CD4-positive, alpha-beta T cell (primary cell): ENCODE measurements at places on chromosomes 5 and 9.

DNA sequence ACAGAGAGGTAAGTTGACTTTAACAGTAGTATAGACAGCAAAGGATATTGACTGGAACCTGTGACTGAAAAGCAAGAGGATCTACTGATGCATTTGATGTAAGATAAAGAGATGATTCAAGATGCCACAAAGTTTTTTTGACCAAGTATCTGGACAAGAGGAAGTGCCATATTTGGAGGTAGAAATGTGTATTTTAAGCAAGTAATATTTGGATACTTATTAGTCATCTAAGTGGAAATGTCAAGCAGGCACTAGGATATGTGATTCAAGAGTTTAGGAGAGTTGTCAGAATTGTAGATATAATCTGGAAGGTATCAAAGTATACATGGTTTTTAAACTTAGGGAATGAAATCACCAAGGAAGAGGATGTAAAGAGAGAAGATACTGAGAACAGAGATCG, 686.1 kb upstream of the CHD1 start:
- no peak for DNase-seq

DNA sequence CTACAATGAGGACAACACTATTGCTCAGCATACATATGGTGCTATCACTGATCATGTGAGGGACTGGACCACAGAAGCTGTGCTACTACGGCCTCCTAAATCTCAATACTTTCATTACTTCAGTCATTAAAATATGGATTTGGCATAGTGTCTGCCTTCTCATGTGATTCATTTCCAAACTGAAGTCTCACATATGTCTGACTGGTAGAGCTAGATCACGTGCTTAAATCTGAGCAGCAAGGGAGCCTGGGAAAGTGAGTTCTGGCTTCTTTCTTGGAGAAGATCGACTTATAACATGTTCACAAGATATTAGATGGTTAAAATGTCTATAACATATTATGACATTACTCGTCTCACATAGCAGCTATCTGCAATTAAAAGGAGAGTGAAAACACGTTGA, 8.3 kb downstream of the KIF4B start:
- DNase-seq = no peak

- no peak for DNase-seq
These were observed 223.6 kb upstream of the SGCD start for GRCh38 chr5:156103155-156103885.

GRCh38 chr9:14214065-14214684, 99.8 kb downstream of the NFIB start:
- no peak for DNase-seq

DNA sequence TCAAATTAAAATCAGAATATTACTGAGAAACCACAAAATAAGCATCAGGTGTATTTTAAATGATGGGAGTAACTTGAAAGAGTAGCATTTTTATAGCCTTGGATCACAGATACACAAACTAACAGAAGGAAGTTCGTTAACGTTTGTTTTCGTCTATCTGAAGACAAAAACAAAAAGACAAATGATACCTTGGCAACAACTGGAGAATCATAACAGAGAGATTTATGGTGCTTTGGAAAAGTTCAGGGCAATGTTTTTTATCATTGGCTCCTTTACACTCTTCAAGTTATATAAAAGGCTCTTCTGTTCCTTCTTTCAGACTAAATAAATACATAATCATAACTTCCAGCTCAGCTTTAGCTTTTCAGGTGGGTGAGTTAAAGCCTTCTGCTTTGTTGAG, 128.1 kb upstream of the VLDLR start:
- DNase-seq = no peak

- no peak for DNase-seq
These were observed 27.4 kb downstream of the BARHL1 start for GRCh38 chr9:132609829-132610228.

- DNase-seq = no peak
These were observed 75.2 kb upstream of the COX7C start for GRCh38 chr5:86542532-86542931.

- DNase-seq = no peak
These were observed 1227.7 kb upstream of the WWC1 start for GRCh38 chr5:167063788-167064187.

DNA sequence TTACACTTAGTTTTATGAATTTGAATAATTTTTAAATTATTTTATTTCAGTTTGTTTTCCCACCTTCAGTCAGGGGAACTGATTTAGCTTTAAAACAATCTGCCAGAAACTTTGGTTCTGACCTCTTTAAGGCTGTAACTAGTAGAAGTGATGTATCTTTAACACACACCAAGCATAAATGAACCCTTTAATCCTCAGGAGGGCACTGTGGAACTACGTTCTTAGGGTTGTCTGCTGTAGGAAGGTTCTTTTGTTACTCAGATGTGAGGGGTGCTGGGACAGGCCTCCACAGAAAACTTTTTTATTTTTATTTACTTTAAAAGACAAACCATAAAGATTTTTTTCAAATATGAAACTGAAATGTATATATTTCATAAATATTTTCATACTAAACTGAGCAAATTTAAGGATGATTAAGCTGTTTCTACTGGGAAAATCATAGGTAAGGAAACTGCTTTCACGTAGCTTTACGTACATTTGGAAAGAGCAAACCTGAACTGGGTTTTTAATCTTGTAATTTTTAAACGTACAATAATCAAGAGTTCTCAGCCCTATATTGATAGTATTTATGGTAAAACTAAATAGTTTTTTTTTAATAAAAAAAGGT, 5.3 kb downstream of the KLF4 start:
- DNase-seq = no peak

DNA sequence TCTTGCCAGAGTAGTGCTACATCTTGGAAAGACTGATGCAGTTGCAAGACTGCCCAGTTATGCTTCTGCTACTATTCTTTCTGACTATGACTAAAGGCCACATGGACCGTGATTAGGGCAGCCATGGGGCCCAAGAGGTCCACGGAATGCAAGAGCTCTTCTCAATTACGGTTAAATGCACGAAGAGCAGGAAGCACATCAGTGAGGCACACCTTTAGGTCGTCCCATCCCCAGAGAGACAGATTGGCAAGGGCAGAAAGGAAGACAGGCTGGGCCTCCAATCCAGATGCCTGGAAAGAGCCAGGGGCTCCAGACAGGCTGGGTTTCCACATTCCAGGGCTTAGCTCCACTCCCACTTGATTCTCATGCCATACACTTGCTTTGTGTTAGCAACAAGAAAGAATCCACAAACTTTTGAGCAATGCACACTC, 132.3 kb upstream of the SLIT3 start:
- DNase-seq = no peak

DNA sequence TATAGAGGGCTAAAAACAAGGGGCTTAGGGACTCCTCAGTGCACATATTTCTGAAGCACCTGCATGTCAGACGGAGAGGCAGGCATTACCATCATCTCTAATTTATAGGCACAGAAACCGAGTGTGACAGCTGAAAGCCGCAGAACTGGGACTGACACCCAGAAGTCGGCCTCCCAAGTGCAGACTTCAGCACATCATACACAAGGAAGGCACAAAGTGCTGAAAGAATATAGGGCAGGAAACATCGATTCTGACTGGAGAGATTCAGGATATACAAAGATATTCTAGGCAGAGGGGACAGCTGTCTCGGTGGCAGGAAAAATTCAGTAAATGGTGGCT, 11.2 kb downstream of the MRPS27 start:
- no peak for DNase-seq

GRCh38 chr5:2675548-2675947, 75.9 kb downstream of the IRX2 start:
- DNase-seq = no peak

- DNase-seq = no peak
These were observed 175.1 kb downstream of the C9orf50 start for GRCh38 chr9:129445794-129446306.

- no peak for DNase-seq
These were observed 353.7 kb downstream of the ARL15 start for GRCh38 chr5:53956632-53957031.

GRCh38 chr5:158849219-158849791, 250.4 kb downstream of the EBF1 start:
- no peak for DNase-seq

GRCh38 chr5:123647066-123647465, 135.1 kb downstream of the CSNK1G3 start:
- no peak for DNase-seq
